ENCODE measurements at places on chromosomes 11 and 22.

- no peak for DNase-seq
Measured at GRCh38 chr11:126140926-126141280, 70.5 kb downstream of the RPUSD4 start.

DNA sequence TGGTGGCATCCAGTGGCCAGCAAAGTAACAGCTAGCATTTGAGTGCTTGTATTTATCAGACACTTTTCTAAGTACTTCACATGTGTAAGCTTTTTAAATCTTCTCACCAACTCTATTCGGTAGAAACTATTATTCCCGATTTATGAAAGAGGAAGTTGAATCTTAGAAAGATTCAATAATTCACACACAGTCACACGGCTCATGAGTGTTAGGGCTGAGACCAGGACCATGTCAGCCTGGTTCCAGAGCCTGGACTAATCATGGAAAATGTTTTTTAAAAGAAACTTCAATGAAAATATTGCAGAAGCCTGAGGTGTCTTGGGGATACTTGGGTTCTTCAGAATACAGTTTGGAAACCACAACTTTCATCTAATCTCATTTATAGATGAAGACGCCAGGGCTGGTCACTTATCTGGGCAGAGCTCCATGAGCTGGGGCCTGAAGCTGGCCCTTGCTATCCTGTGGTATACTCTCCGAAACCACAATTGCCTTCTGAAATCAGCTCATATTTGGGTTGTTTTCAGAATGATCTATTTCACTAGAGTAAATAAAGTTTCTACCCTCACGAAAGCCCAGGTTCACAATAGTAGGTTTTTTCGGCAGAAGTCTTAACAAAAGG, 4.3 kb upstream of the CRTAM start:
- no peak for DNase-seq

GRCh38 chr22:17629641-17630040, 1.1 kb upstream of the ATP6V1E1 start:
- no peak for DNase-seq

GRCh38 chr11:2489083-2489482, 44.3 kb downstream of the KCNQ1 start:
- DNase-seq: no peak

DNA sequence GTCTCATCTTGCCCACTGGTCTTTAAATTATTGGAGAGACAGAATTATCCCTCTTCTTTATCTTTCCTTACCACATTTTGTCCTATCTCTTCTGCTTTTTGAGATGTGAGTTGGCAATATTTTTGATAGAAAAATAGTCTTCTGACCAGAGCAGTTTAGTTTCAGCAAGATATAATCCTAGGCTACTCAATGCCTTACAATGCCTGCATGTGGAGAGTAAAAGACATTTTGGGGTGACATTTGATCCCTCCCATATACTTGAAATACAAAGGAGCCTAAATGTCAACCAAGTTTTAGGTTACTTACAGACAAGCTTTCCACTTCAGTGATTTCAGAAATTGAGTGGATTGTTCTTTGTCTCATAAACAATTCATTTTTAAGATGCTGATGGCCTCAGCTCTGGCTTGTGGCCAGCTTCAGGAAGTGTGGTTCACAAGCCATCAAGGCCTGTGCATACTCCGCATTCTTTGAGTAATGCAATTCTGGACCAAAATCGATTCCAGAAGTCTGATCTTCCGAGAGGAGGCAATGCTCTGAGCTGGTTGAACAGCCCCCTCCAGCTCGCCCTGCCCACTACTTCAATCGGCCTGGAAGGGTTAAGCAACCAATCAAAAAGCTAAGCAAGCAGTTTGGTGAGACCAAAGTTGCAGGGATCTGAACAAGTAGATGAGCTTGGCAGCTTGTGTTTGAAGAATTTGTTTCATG, 274.4 kb downstream of the BLID start:
- DNase-seq: no peak

- DNase-seq: peak; percentile 63
Measured at GRCh38 chr11:122505304-122506006, 150.1 kb upstream of the UBASH3B start.

- no peak for DNase-seq
Measured at GRCh38 chr11:68216171-68216938, 3.3 kb upstream of the KMT5B start.

- DNase-seq: peak; percentile 59
Measured at GRCh38 chr11:123301696-123302400, 106.8 kb upstream of the CLMP start.

DNA sequence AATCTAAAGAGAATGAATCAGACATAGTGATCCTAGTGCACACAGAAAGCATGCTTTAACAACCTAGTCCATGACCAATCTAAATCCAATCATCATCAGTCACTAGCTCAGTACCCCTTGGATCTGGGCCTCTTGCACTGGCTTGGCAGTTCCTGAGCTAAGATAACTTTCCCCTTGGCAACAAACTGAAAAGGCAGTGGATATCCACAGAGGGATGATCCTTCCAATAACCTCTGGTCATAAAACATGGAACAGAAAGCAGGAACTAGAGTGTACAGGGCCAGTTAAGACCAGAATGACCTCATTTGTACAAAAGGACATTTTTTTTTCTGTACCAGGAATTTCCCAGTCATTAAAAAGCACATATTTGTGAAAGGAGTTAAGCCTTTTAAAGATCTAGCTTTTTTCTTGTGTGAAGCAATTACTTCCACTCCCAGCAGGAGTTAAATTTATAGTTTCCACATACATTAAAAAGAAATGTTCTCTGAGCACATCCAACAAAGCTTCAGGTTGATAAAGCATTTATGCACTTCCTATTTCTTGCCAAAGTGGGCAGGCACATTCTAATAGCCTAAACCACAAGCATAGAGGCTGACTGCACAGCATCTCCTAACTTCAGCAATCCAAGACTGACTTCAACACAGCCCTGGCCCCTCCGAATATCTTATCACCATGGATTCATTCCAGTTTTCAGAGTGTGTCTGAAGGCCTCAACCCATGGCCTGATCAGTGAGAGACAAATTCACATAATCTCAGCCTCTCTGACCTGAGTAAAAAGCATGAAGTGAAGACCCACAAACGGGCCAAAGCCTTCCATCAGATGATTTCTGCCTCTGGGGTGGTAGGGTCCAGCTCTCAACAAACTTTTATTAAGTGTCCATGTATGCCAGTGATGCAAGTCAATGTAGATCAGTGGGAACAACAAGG, 29.9 kb downstream of the GUCY1A2 start:
- no peak for DNase-seq

GRCh38 chr11:123083623-123084029, 21.7 kb upstream of the HSPA8 start:
- no peak for DNase-seq

DNA sequence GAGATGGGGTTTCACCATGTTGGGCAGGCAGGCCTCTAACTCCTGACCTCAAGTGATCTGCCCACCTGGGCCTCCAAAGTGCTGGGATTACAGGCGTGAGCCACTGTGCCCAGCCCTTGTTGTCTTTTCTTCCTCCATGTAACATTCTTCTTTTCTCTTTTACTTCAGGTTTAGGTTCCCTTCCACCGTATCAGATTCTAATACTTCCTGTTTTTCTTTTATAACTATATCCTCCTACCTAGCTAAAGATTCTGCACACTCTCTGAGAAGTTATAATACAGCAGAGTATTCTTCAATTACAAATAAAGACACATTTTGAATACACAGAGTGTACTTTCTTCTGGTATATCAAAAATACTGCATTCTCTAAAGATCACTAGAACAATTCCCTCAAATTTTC, 33.2 kb upstream of the GAB2 start:
- no peak for DNase-seq

DNA sequence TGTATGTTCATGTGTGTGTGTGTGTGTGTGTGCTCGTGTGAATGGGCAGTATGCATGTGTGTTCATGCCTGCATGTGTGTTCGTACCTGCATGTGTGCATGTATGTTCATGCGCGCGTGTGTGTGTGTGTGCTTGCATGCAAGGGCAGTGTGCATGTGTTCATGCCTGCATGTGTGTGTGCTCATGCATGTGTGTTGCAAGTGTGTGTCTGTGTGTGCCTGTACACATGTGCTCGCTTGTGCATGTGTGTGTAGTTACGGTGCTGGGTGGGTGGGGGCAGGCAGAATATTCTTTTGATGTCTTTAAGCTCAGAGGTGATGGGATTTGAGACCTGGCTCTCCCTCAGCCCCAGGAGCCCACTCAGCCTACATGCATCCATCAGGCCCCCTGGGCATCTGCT, 822.1 kb downstream of the BRD1 start:
- DNase-seq: no peak

Data from right renal pelvis (tissue), 4 donors.